Activated CD4-positive, alpha-beta T cell treated with anti-CD3 and anti-CD28 coated beads, Interleukin-2, amount 50 U/mL, for 16 hours (primary cell): ENCODE measurements at places on chromosomes 5 and 9.

GRCh38 chr5:140145256-140145655 lies 19.5 kb downstream of the IGIP start:
- DNase-seq = no peak

DNA sequence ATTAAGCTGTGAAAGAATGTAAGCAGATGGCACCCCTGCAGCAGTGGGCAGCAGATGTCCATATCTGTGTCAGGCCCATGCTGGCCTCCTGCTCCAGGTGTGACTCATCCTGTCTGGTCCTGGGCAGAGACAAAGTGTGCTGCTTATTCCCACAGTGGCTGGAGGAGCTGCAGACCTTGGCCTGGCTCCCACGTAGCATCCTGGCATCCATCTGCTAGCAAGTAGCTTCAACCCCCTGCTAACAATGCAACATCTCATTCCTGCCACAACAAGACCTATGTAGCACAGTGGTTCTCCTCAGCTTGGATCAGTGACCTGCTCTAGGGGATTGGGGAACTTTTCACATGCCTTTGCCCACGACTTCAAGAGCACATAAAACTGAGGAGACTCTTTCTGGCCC lies 126.4 kb upstream of the SLC12A2 start:
- DNase-seq = no peak

GRCh38 chr5:90050103-90050502 lies 359.5 kb downstream of the CETN3 start:
- DNase-seq = no peak

DNA sequence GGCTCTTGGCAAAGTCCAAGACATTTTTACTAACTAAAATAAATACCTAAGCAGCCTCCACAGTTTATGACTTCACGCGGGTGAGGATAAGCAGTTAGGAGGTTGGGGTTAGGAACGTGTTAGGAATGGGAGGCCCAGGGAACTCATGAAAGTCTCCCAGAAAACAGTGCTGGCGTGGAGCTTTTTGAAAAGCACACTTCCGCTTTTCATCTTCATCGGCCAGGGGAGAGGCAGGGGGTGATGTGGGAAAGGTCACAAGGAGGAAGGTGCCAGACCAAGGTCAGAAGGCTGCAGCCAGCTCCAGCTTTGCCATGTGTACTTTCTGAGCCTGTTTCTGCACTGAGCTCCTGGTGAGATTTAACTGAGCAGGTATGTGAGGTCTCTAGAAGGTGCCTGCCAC lies 149.0 kb downstream of the PHF2 start:
- DNase-seq = no peak
